ENCODE measurements at places on chromosomes 3 and 15.

- peak; percentile 48 for DNase-seq
Observed at GRCh38 chr3:38610436-38610835, 39.1 kb downstream of the SCN5A start.

- no peak for DNase-seq
Observed at GRCh38 chr3:142892714-142893113, 3.8 kb upstream of the PCOLCE2 start.

GRCh38 chr3:39724233-39724846 is 85.1 kb upstream of the MYRIP start:
- no peak for DNase-seq

- DNase-seq, result no peak
Observed at GRCh38 chr15:95884276-95884675, 446.2 kb upstream of the NR2F2 start.

DNA sequence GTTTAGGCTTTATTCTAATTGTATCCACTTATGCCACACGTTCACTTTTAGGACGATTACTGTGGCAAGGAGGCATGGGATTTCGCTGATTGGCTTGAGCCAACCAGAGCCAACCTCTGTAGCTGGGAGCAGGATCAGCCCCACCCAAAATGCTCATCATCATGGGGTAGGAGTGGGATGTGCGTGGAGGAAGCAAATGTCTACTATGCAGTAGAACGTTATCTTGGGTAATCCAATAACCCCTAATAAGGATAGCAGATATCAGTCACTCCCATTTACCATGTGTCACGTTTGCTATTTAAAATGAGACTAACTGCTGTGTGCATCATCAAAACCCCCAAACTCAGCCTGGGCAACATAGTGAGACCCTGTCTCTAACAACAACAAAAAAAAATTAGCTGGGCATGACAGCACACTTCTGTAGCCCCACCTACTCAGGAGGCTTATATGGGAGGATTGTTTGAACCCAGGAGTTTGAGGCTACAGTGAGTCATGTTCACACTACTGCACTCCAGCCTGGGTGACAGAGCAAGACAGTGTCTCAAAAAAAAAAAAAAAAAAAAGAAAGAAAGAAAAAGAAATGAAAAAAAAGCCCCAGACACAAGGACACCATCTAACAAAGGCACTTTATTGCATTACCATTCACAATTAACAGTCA is 17.8 kb upstream of the ITGB5 start:
- DNase-seq, result no peak

DNA sequence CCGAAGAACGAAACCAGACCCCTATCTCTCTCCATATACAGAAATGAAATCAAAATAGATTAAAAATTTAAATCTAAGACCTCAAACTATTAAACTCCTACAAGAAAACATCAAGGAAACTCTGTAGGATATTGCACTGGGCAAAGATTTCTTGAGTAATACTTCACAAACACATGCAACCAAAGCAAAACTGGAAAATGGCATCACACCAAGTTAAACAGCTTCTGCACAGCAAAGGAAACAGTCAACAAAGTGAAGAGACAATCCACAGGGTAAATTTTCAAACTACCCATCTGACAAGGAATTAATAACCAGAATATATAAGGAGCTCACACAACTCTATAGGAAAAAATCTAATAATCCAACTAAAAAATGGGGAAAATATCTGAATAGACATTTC is 29.4 kb downstream of the CCK start:
- no peak for DNase-seq

DNA sequence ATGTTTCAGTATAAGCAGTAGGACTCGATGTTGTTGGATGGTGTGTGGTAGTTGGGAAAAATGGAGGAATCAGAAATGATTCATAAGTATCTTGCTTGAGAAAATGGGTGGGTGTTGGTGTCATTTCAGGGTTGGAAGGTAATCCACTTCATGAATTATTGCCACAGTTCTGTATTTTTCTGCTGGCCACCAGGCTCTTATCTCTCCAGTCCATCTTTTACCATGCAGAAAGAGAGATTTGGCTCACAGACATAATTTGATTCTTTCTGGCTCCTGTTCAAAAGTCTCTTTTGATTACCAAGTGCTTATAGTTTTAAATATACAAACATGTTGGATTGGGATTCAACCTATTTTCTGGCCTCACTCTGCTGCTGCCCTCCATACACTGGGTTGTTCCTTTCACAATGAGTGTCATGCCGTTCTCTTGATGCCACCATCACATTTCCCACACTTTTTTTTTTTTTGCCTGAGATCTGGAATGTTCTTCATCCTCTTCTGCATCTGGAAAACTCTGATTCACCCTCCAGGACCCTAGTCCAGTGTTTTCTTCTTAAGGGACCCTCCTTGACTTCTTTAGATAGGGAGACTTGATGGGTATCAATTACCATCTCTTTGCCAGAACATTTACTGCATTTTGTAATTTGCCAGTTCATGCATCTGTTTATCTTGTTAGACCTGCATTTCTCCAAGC is 69.4 kb upstream of the GAP43 start:
- DNase-seq, result no peak

GRCh38 chr3:115931581-115931980 is 308.3 kb downstream of the GAP43 start:
- DNase-seq, result no peak

GRCh38 chr3:19526071-19526470 is 377.8 kb downstream of the KCNH8 start:
- no peak for DNase-seq

- no peak for DNase-seq
Observed at GRCh38 chr15:52111517-52112202, 915 bp downstream of the BCL2L10 start.

Measured in ascending aorta (tissue), 2 donors.